ENCODE measurements at places on chromosomes 5 and 9.

GRCh38 chr5:172049226-172049796, 42.9 kb upstream of the FBXW11 start:
- no peak for DNase-seq

GRCh38 chr9:13221741-13222140, 57.8 kb downstream of the MPDZ start:
- DNase-seq = no peak

DNA sequence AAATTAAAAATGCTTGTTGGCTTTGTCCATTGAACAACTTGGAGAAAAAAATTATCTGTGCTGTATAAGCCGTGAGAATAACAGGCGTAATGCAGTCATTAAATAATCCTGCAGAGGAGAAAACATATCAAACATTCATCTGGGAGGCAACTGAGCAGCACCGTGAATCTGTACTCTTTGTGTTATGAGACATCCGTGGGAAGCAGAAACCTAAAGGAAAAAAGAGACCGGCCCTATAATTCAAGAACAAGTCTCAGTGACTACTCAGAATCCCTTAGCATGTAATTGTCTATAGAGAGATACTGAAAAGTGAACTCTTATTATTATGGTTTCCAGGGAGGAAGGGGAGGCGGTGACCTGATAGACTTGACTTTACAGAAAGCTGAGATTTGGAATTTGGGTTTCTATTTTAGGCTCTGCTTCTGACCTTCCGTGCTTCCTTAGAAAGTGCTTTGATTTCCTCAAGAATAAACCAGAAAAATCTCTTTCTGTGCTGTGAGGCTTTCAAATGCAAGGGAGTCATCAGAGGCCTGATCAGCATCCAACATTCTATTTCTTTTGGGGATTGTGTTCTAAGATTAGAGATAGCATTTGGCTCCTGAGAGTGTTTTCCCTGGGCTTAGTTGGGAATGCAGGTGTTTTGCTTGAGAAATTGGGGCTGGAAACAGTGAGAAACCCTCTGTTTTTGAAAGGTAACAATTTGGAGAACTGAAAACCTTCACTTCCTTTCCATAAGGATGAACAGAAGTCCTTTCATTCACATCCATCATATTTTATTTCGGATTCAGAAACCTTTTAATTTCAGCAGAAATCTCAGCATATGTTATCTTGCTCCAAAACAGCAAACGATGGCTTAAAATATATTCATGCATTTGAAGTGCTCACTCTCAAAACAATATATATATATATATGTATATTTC, 296.7 kb downstream of the CSNK1G3 start:
- no peak for DNase-seq

DNA sequence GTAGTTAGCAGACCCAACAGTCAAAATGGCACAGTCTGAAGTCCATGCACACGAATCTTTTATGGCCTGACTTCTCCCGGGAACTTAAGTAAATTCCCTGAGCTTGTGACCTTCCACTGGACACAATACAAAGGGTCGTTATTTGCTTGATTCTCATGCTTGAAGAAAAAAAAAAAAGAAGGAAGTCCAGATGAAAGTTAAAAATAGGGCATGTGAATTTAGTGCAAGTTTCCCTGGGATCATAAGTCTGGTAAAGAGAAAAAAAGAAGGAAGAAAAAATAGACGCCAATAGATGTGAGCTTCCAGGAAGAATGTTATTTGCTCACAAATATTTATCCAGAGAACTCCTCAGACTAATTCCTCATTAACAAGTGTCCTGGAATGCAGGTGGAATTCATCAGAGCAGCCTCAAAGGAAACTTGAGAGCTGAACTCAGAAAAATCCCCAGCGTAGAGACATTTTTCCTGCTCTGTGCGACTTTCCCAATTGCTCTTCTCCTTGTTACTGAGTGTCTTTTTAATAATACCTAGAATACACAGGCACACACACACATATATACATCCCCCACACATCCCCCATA, 616.3 kb downstream of the EBF1 start:
- no peak for DNase-seq

DNA sequence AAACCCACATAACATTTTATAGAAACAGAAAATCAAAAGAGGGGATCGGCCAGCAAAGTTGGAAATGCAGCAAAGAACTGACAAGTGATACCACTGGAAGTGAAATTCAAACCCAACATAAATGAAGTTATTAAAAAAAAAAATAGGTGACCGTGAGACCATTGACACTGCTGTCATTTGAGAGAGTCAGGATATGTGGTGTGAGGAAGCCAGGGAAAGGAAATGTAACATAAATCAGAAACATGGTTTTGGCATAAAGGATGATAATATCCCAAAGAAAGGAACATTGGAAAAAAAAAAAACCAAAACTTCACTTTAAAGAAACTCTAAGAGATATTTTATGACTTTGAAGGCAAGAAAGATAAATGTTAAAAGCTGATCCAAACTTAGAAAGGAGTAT, 312.4 kb upstream of the PIK3R1 start:
- DNase-seq = no peak

- peak; percentile 49 for DNase-seq
These were observed 51.2 kb upstream of the GGTA1 start for GRCh38 chr9:121550569-121551512.
